ENCODE measurements at places on chromosomes 5 and 9. TPM values are rescaled to one million over a fixed set of nuclear protein-coding genes. Genes with fewer than 3 reads are reported as not detected.
A peak's percentile ranks its signal among the peaks of the same experiment; 100 is the strongest.

CNTNAP3B gene
- 15.9 TPM for total RNA-seq

DNA sequence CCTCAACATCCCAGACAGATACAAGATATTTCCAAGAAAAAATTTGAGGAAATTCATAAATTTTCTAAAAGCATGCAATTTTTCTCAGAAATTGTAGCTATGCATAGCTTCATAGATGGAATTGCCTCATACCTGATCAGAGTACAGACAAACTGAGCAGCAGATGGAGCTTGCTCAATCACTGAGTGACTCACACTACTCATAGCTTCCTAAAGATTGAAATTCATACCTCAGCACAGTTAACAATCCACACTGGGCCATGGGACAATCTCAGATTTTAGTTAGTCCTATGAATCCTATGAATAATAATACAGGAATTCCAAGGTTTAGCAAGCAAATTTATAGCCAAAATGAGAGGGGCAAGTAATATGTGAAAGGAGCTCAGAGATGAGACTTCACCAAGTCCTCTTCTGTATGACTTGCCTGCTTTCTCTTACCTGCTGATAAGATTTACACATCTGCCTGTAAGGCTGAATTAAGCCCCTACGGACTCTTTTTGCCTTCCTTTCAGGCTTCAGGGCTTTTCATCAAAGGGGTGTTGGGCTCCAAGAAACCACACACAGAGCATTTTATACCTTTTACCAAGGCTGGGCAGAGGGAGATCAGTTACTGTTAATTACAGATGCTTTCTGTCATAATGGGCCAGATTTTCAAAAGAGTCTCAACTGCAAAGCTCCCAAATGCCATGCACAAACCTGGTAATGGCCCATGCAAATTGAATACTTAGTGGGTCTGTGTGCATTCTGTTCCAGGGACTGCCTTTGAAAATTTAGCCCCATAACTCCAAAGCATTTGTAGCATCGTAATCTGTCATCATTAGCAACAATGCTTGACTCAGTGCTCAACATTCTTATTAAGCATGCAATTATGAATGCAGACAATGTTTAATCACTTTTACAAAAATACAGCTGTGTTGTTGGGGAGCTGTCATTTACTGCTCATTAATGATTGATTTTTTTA is 439.3 kb downstream of the DTWD2 start:
- H3K4me3 ChIP-seq: no peak overlapping the region
- H3K27me3 ChIP-seq: no peaks in the 10 kb centered on the region
- no peaks in the 10 kb centered on the region for H3K4me1 ChIP-seq
- H3K36me3 ChIP-seq: no peaks in the 10 kb centered on the region
- DNase-seq: no peak

- H3K4me3 ChIP-seq: no peak overlapping the region
- no peak overlapping the region for H3K27ac ChIP-seq
- H3K36me3 ChIP-seq: no peaks in the 10 kb centered on the region
- H3K27me3 ChIP-seq: no peaks in the 10 kb centered on the region
Measured at GRCh38 chr5:146675636-146676035, 159.6 kb upstream of the GPR151 start.

GRCh38 chr9:18331310-18331684 is 142.7 kb upstream of the ADAMTSL1 start:
- peak overlapping the region; percentile 58 for H3K27ac ChIP-seq
- no peaks in the 10 kb centered on the region for H3K4me1 ChIP-seq
- no peaks in the 10 kb centered on the region for H3K27me3 ChIP-seq
- no peak overlapping the region for H3K4me3 ChIP-seq

- no peak overlapping the region for H3K27ac ChIP-seq
- no peaks in the 10 kb centered on the region for H3K36me3 ChIP-seq
- no peaks in the 10 kb centered on the region for H3K27me3 ChIP-seq
- H3K4me1 ChIP-seq: no peaks in the 10 kb centered on the region
- no peak overlapping the region for H3K4me3 ChIP-seq
- DNase-seq: no peak
Measured at GRCh38 chr9:112421771-112422222, 41.9 kb downstream of the HSDL2 start.

DNA sequence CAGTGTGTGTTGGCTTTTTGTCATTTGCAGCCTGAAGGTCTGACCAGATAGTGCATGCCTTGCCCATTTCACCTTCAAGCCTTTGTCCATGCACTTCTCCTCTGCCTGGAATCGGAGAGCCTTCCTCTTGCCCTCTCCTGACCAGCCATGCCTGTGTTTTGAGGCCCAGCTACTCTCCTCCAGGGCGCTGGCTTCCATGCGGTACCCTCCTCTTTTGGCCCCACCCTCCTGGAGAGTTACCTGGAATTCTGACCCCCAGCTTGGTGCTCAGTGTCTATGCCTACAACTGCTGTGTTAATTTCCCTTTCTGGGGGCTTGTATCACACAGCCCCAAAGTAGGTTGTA is 52.5 kb downstream of the CXXC5 start:
- no peak for DNase-seq
- no peaks in the 10 kb centered on the region for H3K27me3 ChIP-seq
- H3K36me3 ChIP-seq: no peaks in the 10 kb centered on the region
- H3K4me3 ChIP-seq: no peak overlapping the region
- H3K4me1 ChIP-seq: peaks cover 26% of the 10 kb centered on the region
- no peak overlapping the region for H3K27ac ChIP-seq

DNA sequence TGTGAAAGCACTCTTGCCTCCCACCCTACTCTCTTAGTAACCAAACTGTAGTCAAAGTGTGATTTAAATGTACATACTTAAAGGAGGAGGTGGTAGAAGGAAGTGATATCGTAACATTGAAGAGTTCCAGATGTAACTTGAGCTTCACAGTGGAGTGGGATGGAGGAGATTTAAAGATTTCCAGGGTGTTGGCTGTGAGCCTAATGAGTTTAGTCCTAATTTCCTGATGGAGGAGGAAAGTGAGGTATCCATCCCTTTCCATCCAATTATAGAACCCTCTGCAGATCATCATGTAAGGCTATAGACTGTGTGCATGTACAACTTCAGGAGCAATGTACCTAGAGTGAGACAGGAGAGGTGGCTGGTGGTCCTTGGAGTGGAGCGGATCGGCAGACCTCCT is 1163.9 kb upstream of the SEMA6A start:
- no peak overlapping the region for H3K4me3 ChIP-seq
- H3K4me1 ChIP-seq: no peaks in the 10 kb centered on the region
- no peaks in the 10 kb centered on the region for H3K36me3 ChIP-seq

DNA sequence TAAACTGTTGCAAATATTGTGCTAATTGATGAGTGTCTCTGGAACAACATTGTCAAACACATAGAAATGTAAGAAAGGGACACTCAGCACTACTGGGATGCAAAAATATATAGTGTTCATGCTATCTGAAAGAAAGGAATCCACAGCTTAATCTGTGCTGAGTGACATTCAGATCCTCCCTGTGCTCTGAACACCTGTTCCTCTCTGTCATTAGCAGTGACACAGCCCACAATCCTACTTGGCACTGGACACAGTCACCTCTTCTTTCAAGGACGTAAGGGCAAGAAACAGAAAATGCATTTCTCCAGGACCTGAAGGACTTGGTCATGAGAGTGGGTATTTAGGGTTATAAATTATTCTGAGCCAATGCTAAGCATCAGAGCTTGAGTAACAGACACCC is 121.4 kb upstream of the SV2C start:
- H3K27ac ChIP-seq: no peak overlapping the region
- H3K36me3 ChIP-seq: no peaks in the 10 kb centered on the region
- H3K4me3 ChIP-seq: no peak overlapping the region
- no peaks in the 10 kb centered on the region for H3K4me1 ChIP-seq

DNA sequence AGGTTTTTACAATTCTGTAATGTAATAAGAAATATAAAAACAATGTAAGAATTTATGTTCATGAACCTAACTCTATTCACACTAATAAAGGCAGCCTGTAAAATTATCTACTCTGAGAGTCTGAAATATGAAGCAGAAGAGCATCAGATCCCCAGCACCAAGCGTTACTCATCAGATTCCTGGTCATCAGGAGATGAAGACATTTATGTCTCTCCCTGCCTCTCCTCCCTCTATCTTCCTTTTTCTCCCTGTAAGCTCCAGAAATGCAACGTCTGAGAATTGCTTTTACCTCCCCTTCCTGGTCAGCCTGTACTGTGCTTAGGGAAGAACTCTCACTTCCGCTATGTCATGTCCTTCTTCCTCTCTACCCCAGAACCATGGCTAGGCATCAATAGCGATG is 114.4 kb upstream of the SLIT3 start:
- no peak overlapping the region for H3K4me3 ChIP-seq
- H3K4me1 ChIP-seq: no peaks in the 10 kb centered on the region
- no peaks in the 10 kb centered on the region for H3K27me3 ChIP-seq
- no peak overlapping the region for H3K27ac ChIP-seq

- no peak overlapping the region for H3K27ac ChIP-seq
- no peaks in the 10 kb centered on the region for H3K27me3 ChIP-seq
- no peaks in the 10 kb centered on the region for H3K36me3 ChIP-seq
- DNase-seq: no peak
- H3K4me3 ChIP-seq: no peak overlapping the region
Measured at GRCh38 chr9:131650254-131650653, 89.6 kb downstream of the RAPGEF1 start.

DNA sequence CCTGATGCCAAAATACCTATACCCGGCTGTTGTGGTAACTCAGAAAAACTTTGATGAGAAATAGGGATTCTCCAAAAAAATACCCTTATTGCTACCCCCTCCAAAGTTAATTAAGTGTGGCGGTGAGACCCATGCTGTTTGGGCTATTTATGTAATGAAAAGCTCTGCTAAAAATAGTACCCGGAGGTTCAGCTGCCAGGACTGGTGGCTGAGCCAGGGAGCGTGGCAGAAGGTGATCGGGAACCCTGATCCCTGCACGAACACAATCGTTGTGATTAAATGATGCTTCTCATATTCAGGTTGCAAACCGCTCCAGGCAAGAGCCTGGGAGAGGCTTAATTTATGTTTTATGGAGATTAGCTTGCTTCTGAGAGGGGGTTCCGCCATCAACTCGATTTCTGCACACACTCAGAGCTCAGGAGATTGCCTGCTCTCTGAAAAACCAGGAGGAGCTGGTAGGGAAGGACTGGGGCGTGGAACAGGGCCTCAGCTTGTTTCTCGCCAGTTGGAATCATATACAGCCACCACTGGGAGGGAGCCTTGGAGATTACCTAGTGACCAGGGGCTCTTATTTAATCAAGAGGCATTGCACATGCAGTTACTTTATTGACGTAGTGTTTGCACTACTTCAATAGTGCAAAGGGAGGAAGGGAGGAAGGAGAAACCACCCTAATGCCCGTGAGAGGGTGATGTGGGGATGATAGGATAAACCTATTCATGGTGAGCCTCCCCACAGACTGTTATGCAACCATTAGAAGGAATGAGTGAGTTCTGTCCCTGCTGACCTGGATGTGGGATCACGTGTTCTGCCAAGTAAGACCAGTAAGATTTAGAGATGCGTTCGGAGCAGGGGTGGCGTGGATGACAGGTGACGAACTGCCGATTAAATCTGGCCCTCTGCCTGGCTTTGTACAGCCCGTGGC is 23.4 kb downstream of the HRH2 start:
- H3K27me3 ChIP-seq: no peaks in the 10 kb centered on the region
- no peak overlapping the region for H3K4me3 ChIP-seq
- H3K27ac ChIP-seq: no peak overlapping the region
- no peaks in the 10 kb centered on the region for H3K36me3 ChIP-seq
- H3K4me1 ChIP-seq: no peaks in the 10 kb centered on the region

GRCh38 chr5:76799588-76799987 is 19.2 kb upstream of the F2RL1 start:
- no peak overlapping the region for H3K4me3 ChIP-seq
- H3K27me3 ChIP-seq: no peaks in the 10 kb centered on the region
- no peak overlapping the region for H3K27ac ChIP-seq
- DNase-seq: no peak
- no peaks in the 10 kb centered on the region for H3K36me3 ChIP-seq

- H3K4me1 ChIP-seq: no peaks in the 10 kb centered on the region
- no peaks in the 10 kb centered on the region for H3K27me3 ChIP-seq
- H3K36me3 ChIP-seq: no peaks in the 10 kb centered on the region
- H3K27ac ChIP-seq: no peak overlapping the region
- H3K4me3 ChIP-seq: no peak overlapping the region
Measured at GRCh38 chr5:82419559-82420332, 141.6 kb upstream of the RPS23 start.

DNA sequence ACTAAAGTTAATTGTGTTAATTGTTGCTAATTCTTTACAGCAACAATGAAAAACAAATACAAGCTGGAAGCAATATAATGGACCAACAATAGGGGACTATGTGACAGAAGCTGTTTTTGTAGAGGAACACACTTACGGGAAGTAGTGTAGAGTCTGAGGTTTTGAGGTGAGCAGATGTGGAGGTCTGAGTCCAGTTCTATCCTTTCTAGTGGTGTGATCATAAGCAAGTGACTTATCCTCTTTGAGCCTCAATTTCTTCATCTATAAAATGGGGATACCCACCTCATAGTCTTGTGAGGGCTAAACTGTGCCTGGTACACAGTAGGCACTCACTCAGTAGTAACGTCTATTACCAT is 28.3 kb downstream of the ALG2 start:
- H3K27ac ChIP-seq: no peak overlapping the region
- H3K4me3 ChIP-seq: no peak overlapping the region
- no peaks in the 10 kb centered on the region for H3K36me3 ChIP-seq

DNA sequence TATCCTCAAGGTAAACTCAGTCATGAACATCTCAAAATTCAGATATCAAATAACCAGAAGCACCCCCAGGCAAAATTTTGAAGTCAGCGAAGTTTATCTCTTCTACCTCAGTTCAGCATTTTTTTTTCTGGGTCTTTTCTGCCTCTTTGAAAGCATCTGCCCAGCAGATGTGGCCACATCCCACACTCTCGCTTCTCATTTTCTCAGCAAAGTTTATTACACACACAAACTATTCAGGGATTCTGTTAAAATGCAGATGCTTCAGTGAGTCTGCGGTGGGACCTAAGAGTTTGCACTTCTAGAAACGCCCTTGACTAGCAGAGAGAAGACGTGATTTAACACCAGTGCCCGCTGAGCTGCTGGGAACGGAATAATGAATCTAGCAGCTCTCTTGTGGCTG is 19.3 kb downstream of the RASEF start:
- DNase-seq: no peak
- no peak overlapping the region for H3K4me3 ChIP-seq
- no peak overlapping the region for H3K27ac ChIP-seq
- H3K36me3 ChIP-seq: no peaks in the 10 kb centered on the region
- no peaks in the 10 kb centered on the region for H3K27me3 ChIP-seq

DNA sequence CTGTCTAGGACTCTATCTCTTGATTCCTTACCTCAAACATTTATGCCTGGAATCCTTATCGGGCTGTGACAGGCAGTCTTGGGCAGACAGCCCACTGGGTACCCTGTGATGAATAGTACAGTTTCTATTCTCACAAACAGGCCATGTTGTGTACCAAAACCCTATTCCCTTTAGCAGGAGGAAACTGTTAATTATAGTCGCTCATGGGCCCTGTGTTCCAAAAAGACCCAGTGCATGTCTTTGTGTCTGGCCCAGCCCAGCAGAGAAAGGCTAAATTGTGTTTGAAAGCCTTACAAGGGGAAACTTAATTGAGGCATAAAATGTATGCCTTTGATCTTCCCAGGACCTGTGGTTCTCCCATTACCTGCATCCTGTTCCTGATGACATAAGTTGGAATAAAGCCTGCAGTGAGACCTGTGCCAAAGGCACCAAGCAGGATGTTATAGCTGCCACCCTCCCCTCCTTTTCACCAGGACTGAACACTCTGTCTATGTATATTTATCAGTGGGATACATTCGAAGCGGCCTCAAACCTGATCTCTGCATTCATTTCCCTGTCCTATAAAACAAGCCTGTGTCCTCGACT is 43.3 kb downstream of the TLR4 start:
- peak; percentile 44 for DNase-seq
- H3K4me3 ChIP-seq: no peak overlapping the region
- peaks cover 3% of the 10 kb centered on the region for H3K27me3 ChIP-seq
- no peaks in the 10 kb centered on the region for H3K4me1 ChIP-seq
- no peaks in the 10 kb centered on the region for H3K36me3 ChIP-seq
